NCI-H1092 (cell line): ENCODE measurements at places on chromosomes 3 and 15.

DNA sequence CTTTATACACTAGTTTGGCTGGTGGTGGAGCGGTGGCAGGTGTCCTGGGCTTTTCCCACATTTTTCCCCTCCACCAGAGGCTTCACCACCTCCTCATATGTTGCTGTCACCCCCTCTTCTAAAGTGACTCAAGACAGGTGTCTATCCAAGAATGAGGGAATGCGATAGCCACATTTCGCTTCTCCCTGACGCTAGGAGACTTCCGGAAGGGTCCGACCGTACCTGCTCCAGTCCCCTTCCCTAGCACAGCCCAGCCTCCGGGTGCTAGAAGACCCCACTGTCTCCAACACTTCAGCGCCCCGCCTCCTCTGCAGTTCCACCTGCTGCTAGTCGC lies 496 bp downstream of the SCAMP2 start:
- no peak for DNase-seq

- no peak for DNase-seq
Observed at GRCh38 chr3:33111581-33111980, 2.2 kb upstream of the CRTAP start.

DNA sequence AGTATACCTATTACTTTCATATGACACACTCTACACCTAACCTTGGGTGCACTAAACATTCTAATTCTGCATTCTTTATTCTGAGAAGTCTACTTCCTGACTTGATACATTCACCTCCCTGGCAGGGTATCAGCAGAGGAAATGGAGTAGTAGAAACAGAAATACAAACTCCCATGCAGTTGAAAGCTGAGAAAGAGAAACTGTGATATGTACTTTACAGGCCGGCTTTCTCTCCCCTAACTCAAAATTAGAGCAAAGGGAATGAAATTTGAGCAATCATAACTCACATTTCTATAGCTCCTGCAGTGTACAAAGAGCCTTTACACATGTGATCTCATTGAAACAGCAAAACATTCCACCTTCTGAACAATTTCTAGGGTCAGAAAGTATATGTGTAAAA lies 135.5 kb upstream of the COL8A1 start:
- no peak for DNase-seq

- no peak for DNase-seq
Observed at GRCh38 chr3:5181469-5182141, 5.9 kb upstream of the EDEM1 start.

DNA sequence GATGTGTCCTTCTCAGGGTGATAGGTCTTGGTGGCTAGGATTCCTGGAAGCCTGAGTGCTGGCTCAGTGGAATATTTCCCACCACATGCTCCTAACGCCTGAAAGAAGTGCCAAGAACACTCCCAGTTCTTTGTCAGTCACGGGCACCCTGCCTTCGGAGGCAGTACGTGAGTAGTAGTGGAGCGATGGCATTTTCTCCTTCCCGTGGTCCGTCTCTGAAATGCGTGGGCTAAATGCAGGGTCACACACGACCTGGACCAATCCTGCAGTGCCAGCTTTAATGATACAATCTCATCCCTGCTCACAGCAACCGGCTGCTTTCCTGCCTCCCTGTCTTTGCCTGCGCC lies 14.5 kb downstream of the H1-8 start:
- no peak for DNase-seq

GRCh38 chr3:106206146-106206545 lies 337.3 kb upstream of the CBLB start:
- no peak for DNase-seq

GRCh38 chr3:108442281-108442680 lies 68.1 kb downstream of the MYH15 start:
- DNase-seq, result no peak

- no peak for DNase-seq
Observed at GRCh38 chr3:190396001-190396400, 8.0 kb downstream of the CLDN16 start.

GRCh38 chr15:61623746-61624145 lies 394.6 kb upstream of the RORA start:
- DNase-seq, result no peak

- no peak for DNase-seq
Observed at GRCh38 chr3:75171630-75172230, 492.4 kb upstream of the FRG2C start.

DNA sequence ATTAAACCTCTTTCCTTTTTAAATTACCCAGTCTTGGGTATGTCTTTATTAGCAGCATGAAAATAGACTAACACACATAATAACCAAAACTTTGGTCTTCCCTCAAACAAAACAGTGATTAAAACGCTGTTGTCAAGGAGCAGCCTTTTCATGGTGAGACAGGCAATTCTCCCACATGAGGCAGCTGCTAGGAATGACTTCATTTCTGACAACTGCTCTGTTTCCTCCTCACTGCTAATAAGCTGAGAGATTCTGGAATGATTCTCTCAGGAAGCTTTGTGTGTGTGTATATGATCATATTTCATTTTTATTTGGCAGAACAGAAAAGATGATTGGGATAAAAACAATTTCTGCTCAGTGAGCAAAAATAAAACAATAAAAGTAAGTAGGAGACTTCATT lies 580.6 kb upstream of the ADAMTS9 start:
- DNase-seq, result no peak

DNA sequence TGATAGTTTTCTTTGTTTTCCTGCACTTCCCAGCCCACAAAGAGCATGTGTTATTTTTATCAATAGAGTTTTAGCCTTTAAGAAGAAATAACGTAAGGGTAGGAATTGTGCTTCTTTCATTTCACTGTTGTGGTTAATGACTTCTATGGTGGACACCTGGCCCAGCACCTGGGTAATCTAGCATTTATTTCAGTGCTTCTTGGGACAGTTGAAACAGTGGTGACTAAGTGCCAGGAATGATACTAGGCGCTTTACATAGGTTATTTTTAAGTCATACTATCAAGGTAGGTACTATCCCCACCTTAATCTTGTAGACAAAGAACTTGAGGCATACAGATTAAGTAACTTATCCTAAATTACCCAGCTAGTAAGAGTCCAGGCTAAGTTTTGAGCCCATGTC lies 243.8 kb downstream of the SOX2 start:
- DNase-seq, result no peak

GRCh38 chr3:5613599-5613998 lies 426.1 kb downstream of the EDEM1 start:
- DNase-seq, result no peak

DNA sequence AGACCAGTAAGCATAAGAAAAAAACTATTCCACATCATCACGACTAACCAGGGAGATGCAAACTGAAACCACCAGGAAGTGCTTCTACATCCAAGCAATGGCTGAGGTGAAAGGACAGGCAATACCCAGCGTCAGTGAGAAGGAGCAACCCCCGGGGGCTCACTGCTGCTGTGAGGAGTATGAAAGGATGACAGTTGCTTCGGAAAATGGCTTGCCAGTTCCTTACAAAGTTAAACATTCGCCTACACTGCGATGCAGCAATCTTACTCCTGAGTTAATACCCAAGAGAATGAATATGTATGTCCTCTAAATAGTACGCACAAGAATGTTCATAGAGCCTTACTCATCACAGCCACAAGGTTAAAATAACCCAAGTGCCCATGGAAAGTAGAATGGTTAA lies 13.3 kb upstream of the PLXNA1 start:
- no peak for DNase-seq

DNA sequence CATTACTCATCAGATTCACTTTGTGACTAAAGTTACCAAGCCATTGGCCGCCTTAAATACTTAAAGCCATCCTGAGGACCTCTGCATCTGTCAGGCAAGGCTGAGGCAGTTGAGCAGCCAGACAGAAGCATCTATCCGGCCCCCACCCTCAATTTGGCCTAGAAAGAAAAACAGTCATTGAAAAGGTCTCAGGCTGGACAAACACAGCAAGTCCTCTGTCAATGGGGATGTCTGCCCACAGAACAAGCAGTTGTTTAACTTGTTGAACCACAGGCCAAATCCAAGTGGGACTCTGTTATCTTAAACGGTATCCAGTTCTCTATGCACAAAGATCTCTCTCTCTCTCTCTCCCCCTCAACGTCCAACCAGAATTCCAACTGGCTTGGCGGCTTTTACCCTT lies 2.8 kb downstream of the ZIC4 start:
- no peak for DNase-seq

- DNase-seq, result no peak
Observed at GRCh38 chr3:50316657-50317242, 5.8 kb downstream of the HYAL2 start.

- DNase-seq, result no peak
Observed at GRCh38 chr3:157427901-157428300, 8.7 kb upstream of the PTX3 start.

DNA sequence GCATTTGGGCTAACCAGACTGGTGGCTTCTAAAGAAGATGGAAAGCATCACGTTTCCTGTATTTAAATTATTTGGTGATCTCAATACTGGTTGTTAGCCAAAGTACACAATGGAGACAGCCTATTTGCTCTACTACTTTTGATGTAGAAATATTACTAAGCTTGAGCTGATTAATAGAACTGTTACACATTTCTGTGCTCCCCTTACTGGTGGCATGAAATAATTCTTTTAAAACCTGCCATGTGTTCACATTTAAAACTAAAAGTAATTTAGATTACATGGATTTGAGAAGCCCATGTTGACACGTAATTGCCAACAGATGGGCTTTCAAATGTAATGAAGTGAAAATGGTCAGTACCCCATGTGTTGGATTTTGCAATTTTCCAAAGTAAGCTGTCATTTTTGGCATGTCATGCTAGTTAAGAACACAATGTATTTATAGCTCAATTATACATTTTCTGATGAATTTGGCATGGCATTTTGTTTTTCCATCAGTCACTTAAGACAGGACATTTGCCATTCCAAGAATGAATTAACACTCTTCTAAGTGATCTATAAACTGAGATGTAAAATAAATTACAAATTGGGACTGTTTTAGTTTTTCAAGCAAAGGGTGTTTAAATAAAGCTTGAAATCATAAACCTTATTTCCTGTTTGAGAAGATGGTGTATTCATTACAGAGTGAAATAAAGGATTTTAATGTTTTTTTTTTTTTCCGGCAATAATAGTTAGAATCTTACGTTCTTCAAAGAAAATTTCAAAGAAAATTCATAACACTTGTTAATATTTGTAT lies 10.8 kb upstream of the RARRES1 start:
- no peak for DNase-seq

DNA sequence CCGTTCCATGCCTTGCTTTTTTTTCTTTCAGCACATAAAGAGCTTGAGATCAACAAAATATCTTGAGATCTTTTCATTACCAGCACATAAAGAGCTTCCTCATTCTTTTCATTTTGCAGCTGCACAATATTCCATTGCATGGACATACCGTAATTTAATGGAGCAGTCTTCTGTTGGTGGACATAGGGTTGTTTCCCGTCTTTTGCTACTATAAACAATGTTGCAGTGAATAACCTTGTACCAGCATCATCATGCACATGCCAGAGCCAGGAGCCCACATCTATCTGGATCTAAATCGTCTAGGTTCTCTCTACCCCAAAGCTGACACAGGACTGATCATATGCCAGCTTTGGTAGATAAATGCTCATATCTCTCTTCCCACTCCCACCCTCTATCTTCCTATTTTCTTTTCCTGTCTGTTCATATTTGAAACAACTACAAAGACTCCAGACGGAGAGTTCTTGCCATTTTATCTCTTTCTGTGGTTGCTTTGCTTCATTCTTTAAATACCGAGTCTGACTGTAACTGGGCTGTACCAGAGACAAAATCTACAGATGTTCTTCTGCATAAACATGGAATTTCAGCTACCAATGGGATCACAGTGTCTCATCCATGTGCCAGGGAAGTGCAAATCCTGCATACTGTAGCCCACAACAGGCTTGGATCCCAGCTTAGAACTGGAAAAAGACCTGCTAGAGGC lies 47.1 kb upstream of the AKAP13 start:
- no peak for DNase-seq

- no peak for DNase-seq
Observed at GRCh38 chr3:183812761-183813445, 12.5 kb downstream of the MAP6D1 start.

DNA sequence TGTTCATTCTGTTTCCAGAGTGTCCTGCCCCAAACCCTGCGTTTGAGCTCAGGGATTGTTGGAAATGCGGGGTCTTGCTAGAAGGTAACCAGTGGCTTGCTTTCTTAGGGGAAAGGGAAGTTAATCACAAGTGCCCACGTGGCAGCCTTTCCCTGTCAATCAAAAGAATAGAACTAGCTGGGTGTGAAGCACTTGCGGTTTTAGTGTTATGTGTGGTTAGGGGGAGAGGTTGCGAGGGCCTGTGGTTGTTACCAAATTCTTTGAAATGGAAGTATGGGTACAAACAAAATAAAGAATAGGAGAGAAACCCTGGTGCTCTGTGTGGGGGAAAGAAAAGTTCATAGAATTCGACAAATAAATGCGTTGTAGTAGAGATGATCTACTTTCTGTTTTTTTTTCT lies 67.6 kb downstream of the FNDC3B start:
- DNase-seq, result no peak

DNA sequence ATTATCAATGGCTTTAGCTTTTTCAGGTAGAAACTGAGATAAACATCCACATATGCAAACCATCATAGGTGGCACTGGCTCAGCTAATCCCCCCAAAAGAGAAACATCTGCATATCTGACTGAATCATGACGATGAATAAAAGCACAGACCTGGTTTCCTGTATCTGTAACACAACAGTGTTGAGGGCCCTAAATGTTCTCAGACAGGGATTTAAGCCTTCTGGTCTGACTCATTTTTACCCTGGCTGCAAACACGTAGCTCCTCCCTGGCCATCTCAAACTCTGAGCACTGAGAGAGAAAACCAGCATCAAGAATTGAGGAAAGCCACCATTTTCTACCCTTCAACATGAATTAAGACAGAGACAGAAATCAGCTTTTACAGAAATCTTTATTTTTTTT lies 35.2 kb downstream of the GLB1 start:
- no peak for DNase-seq

- DNase-seq, result no peak
Observed at GRCh38 chr3:50050361-50050760, 38.4 kb upstream of the RBM5 start.

DNA sequence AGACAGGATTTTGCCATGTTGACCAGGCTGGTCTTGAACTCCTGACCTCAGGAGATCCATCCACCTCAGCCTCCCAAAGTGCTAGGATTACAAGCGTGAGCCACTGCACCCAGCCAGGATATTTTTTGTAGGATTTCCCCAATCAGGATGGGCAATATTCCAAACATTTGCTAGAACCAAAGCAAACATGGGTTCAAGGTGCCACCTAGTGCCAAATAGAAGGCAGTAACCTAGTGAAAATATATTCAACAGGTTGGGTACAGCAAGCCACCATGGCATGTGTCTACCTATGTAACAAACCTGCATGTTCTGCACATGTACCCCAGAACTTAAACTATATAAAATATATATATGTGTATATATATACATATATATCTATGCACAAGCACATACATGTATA lies 185.9 kb upstream of the CADM2 start:
- DNase-seq, result peak; percentile 0

- no peak for DNase-seq
Observed at GRCh38 chr3:143123353-143123984, 3.9 kb downstream of the CHST2 start.

- DNase-seq, result no peak
Observed at GRCh38 chr3:121126033-121126706, 218.2 kb downstream of the STXBP5L start.

- DNase-seq, result no peak
Observed at GRCh38 chr3:152315623-152316022, 46.9 kb downstream of the MBNL1 start.
